ENCODE measurements at places on chromosomes 5 and 9.

DNA sequence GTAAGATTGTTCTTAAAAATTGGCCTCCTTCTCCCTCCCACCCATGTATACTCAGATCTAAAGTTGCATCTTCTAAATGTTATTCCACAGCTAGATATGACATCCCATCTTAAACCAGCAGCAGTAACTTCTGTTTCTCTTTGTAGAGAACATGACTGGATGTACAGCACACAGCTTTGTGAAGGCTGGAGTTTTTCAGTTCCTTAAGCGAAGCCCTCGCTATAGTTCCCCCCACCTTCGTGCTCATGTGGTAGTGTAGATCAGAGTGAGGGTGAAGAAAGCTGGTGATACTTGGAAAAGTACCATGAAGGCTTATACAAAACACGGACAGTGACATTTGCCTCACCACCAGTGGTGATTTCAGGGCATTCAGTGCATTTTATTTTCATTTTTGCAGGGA is 137.5 kb downstream of the MAT2B start:
- DNase-seq, result no peak

GRCh38 chr9:77554586-77555105 is 93.5 kb downstream of the GNA14 start:
- no peak for DNase-seq

GRCh38 chr5:35246411-35246810 is 16.1 kb upstream of the PRLR start:
- DNase-seq, result no peak

DNA sequence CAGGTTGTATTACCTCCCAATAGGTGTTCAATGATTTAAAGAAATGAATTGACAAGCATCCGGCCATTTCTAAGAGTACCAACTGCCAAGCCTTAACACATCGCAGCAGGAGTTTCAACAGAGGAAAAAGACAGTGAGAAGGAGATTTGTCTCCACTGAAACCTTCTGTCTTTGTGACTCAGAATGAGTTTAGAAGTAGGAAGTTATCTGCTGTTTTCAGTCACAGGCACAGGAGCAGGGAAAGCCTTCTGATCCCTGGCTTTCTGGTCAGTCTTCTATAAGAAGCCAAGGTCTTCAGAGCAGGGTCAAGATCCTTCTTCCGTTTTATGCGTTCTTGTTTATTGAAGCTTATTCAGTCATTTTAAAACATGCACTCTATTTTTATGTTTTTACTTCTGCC is 390.7 kb upstream of the PCSK5 start:
- no peak for DNase-seq

DNA sequence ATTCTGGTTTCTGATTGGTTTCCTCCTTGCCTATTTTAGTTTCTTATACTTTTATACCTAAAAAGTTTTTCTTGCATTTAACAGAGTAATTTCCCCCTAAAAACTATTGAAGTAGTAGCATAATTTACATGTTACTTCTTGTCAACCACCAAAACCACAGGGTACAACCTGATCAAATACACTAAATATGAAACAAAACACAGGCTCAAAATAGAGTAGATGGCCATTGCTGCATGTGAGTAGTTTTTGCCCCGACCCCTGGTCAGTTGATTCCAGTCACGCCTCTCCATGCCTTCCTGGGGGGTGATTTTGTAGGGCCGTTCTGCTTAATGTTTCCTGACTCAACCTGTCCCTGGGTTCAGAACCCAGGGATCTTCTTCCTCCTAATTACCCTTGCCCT is 101.8 kb downstream of the TLE4 start:
- DNase-seq, result no peak

- DNase-seq, result no peak
Measured at GRCh38 chr5:149433524-149434131, 54.5 kb upstream of the IL17B start.

DNA sequence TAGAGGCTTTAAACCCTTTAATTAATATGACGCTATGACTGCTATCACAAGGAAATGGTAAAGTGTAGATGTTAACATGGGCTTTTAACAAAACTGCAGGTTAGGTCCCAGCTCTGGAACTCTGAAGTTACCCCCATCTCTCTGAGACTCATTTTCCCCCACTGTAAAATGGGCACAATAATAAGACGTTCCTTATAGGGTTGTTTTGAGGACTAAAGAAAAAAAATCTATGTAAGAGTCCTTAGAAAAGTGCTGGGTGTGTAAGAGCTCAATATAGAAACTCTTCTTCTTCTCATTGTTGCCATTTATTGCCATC is 45.8 kb upstream of the STK32A start:
- DNase-seq, result no peak

DNA sequence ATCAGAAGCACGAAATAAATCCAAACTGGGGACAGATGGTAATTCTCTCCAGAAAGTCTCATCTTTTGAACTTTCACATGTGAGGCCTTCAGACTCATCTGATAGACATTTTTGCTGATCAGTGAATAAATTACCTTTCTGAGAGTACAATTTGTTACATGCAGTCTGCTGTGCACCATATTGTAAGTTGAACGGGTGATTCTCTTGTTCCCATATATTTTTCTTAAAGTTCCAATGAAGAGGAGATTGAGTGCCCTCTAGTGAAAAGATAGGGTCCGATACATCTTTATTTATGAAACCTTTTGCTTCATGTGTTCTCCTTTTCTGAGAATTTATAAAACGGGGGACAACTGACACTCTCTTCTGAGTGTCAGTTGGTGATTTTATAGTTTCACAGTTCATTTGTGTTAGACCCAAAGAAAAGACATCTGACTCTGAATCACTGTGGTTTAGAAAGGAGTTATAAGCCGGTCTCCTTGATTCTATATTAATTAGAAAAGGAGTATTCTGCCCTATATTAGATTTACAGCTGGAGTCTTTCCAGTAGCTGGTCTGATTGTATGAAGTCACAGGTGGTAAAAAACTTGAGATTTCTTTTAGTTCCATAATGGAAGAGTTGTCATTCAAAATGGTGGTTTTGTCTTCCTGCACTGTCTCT is 30.4 kb downstream of the GNG10 start:
- DNase-seq, result no peak

DNA sequence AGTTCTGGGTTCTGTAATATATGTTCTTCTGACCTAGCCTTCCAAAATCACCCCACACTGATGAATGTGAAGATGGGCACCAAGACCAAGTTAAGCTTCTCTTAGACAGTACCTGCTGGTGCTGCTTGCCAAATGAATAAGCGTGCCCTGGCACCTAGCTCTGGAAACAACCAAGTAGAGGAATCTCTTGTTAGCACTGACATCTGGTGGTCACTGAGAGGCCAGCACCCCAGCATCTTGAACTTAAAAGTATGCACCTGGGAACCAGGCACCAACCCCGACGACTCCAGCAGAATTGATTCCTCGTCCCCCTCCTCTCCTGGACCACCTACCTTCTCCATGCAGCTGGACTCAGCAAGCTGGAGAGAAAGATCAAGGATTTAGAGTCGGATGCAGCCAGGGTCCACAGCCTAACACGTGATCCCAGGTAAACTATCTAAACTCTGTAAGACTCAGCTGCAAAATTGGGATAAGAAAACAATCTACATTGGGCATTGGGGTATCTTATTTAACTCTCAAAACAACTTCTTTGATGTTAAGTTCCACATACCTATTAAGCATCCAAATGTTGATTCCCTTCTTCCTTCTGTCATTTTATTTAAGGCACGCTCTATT is 89.8 kb downstream of the SLC1A3 start:
- peak; percentile 27 for DNase-seq

DNA sequence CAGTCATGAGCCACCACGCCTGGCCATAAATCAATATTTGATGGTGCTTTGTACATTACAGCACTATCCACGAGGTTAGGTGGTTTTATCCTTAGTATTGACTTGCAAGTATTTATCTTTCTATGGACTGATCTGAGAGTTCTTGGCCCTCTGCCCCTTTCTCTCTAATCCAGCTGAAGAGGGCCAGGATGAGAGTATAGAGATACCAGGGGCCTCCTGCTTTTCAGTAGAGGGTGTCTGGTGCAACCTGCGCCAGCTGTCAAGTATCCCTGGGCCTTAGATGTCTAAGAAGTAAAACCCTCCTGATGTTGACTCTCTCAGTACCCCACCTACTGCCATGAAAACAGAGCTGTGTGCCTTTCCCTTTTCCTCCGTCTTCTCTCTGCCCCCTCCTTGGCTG is 153.4 kb downstream of the SLIT3 start:
- no peak for DNase-seq

DNA sequence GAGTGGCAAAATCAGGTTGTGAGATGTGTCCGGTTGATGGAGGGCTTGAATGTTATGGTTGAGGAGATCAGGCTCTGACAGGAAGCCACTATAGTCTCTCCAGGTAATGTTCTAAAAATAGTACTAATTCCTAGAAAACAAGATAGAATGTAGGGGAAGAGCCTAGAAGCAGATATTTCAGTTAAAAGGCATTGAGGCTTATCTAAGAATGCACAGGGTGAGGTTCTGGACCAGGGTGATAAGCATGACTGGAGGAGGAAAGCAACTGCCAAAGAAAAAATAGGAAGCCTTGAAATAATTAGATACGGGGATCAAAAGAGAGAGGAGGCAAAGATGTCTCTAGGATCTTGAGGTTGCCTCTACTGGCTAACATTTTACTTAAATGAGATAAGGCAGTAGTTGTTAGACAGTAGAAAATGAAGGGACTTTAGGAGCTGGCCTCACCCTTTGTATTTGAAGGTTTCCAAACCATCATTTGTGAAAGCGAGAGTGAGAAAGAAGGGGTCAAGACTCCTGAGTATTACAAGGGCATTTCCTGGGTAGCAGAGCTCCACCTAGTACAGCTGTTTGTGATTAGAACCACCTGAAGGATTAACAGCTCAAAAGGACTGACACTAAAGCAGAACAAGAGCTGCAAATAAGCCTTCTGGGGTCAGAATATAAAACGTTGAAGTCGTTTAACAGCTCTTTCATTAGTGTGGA is 15.4 kb upstream of the ARL15 start:
- no peak for DNase-seq

GRCh38 chr9:113708821-113709713 is 167.0 kb upstream of the ZNF618 start:
- DNase-seq, result no peak

- DNase-seq, result no peak
Measured at GRCh38 chr5:158349987-158350386, 491.0 kb upstream of the CLINT1 start.

DNA sequence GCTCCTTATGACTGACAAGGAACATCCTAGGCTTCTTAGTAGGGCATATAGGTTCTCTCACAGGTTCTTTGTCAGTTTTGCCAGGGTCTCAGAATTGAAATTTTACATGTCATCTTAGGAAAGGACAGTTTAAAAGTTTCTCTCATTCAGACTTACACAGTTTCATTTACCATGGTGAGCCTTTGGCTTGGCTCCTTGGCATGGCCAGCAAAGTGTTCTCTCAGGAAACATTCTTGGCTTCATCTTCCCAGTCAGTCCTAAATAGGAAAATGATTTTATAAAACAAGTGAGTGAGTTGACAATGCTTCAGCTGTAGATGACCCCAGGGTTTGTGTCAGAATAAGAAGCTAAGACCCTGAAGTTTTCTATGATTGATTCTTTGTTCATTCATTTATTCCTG is 191.6 kb downstream of the PCSK5 start:
- no peak for DNase-seq

DNA sequence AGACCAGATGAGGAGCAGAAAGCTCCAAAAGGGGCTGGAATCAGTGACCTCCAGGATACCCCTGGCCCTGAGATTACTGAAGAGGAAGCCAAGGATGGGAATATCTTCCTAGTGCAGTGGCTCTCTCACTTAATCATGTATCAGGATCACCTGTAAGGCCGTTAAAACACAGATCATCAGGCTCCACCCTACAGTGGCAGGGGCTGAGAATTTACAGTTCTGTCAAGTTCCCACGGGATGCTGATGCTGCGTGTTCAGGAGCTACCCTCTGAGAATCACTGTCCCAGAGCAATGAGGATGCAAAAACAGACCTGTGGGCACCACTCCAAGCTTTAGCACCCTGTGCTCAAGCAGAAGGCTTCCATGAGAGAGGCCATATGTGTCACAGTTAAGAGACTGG is 291.9 kb downstream of the ASTN2 start:
- DNase-seq, result no peak

- DNase-seq, result no peak
Measured at GRCh38 chr5:87195616-87196015, 72.1 kb upstream of the RASA1 start.

- DNase-seq, result no peak
Measured at GRCh38 chr5:149420545-149421371, 41.7 kb upstream of the IL17B start.

DNA sequence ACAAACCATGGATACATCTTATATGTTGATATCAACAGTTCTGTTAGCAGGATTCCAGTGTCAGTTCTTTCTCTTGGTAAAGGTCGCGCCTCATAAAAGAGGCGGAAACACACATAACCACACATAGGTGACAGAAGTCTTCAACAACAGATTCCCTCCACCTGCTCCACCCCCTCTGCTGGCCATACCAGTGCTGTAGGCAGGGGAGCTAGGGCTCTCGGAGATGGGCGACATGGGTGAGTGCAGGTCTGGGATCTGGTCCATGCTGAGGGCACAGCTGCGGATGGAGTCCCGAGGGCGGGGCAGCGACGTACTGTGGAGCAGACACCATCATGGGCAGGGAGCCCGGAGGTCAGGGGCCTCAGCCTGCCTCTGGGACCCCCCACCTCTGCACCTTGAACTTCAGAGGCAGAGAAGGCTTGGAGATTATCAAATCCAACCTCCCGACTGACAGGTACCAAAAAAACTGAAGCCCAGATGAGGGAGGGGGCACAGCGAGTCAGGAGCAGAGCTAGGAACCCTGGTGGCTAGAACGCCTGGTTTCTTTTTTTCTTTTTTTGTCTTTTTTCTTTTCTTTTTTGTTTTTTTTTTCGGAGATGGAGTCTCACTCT is 12.0 kb upstream of the TOR2A start:
- DNase-seq, result peak; percentile 15

- no peak for DNase-seq
Measured at GRCh38 chr5:8396246-8396645, 527.3 kb downstream of the MTRR start.

DNA sequence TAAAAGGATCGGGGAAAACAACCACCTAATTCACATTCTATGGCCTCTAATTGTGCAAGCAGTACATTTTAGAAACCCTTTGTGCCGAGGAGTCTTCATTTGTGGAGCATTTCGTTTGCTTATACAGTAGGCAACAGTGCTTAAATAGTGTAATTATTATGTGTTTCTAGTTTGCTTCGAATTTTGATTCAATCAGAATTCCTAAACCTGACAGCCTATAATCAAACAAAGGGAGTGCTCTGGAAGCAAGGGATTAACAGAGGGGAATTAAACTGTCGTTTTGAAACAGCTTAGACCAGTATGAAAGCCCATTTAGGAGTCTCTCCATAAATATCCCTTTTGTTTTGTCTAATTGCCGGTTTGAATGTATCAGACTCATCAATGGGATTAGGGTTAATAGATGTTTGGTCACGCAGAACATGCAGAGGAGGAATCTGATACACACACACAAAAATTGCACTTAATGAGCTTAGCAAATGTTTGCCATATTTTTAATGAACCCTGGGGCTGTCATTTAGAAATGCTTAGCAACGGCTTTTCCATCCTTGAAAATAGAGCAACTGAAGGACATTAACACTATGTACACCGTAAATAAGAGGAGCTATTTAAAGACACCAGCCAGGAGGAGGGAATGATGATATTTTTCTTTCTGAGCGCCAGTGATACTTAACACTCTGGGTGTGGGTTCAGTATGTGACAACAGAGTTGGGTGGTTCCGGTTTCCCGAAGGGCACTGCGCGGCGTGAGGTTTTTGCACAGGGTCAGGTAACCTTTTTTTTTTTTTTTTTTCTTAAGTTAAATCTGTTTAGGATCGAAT is 404.7 kb downstream of the TLE4 start:
- no peak for DNase-seq
